Eye (tissue), 1 donor: ENCODE measurements at places on chromosomes 5 and 9.

GRCh38 chr5:174327896-174328295 lies 282.4 kb downstream of the NSG2 start:
- DNase-seq = no peak

GRCh38 chr5:10886497-10886896 lies 125.5 kb upstream of the DAP start:
- no peak for DNase-seq

GRCh38 chr5:88887342-88887741 lies 4.4 kb upstream of the MEF2C start:
- DNase-seq = no peak

GRCh38 chr9:131946180-131946579 lies 133.5 kb downstream of the MED27 start:
- DNase-seq = no peak

DNA sequence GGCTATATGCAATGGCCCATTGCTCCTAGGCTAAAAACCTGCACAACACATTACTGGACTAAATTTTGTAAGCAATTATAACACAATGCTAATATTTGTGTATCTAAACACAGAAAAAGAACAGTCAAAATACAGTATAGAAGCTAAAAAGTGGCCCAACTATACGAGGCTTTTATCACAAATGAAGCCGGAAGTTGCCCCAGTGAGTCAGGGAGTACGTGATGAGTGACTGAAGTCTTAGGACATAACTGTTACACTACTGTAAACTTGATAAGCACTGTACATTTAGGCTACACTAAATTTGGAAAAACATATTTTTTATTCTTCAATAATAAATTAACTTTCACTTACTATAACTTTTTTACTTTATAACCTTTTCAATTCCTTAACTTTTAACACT lies 105.2 kb upstream of the PRR16 start:
- DNase-seq = no peak

GRCh38 chr9:15421990-15422371 lies 695 bp upstream of the SNAPC3 start:
- DNase-seq = no peak

GRCh38 chr5:67267512-67268216 lies 71.1 kb upstream of the CD180 start:
- no peak for DNase-seq

GRCh38 chr9:14467675-14468374 lies 153.9 kb upstream of the NFIB start:
- DNase-seq = no peak

GRCh38 chr5:93381057-93381456 lies 200.0 kb downstream of the NR2F1-AS1 start:
- DNase-seq = no peak

DNA sequence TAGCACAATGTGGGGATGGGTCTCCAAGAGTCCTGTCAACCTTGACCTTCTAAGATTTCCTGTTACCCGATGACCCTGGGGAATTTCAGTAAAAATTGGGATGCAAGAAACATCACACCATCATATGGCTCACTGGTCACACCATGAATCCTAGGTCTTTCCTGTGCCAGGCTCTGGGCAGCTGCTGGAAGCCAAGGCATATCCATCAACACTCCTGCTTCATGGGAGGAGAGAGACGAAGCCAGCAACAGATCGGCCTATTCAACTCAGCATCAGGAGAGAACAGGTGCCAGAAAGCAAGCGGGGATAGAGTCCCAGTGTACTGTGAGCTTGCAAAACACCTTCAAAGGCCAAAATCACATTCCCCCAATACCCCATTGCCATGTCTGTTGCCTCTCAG lies 6.5 kb upstream of the NEK6 start:
- DNase-seq = no peak
